Mucosa of descending colon (tissue), 3 donors: ENCODE measurements at places on chromosomes 5 and 9.

DNA sequence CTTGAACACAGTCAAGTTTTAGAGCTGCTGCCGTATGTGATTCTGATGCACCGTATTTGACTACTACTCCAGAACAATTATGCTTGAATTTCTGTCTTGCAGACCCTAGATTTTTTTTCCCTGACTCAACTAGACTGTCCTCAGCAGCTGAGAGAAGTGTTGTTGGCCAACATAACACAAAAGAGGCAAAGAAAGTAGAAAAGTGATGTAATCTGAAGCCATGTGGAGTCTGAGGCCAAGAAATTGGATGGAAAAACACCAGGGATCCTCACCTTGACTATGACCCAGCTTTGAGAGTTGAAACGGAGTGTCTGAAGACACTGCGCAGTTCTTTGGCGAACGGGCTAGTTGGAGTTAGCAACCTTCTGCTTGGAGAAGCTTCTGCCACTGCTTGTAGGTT lies 36.3 kb upstream of the FGF1 start:
- no peak for DNase-seq

DNA sequence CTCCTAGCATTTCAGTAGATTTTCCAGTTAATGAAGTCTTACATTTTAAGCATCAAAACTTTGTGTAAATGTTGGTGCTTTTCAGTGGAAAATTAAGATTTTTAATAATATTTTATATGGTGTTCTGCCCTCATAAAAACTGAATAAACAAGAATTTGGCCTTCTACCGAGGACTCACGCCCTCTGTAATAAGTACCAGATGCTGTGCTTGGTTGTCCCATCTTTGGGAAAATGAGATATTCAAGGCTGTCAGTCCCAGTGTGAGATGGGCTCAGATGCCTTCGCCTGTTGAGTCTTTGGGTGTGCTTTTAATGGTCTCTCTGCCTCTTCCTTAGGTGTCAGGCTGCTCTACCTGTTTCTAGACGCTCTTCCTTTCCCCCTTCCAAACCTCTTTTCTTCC lies 28.7 kb downstream of the GALNT12 start:
- no peak for DNase-seq

DNA sequence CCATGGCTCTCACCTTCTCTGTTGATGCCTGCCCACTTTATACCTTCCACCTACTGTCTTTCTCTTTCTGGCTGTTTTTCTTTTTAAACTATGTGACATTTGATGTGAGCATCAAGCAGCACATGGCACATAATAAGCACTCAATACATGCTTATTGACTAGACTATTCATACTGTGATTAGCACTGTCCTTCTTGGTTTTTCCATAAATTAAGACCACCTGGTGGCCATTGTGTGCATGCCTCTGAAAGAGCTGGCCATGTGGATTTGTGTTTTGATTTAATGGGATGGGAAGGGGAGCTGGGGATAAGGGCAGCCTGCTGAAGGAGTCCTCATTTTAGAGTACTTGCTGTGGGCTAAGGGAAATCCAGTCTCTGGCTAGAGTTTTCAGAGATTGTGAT lies 79.4 kb downstream of the ARHGEF28 start:
- no peak for DNase-seq

DNA sequence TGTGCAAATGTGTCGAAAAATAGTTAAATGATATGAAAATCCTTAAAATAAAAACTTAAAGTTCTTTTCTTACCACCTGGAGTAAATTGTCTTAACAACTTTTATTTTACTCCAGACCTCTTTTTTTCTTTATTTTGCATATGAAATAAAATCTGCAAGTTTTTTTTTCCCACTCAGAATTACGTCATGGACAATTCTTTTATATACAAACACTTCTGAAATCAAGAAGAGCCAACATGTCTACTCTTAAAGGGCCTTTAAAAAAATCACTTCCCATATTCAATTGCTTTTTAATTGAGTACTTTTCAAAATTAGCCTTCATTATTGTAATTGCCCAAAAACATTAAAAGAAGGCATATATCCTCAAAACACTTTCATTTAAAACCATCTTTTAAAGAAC lies 37.7 kb upstream of the ZFAND5 start:
- DNase-seq, result no peak

DNA sequence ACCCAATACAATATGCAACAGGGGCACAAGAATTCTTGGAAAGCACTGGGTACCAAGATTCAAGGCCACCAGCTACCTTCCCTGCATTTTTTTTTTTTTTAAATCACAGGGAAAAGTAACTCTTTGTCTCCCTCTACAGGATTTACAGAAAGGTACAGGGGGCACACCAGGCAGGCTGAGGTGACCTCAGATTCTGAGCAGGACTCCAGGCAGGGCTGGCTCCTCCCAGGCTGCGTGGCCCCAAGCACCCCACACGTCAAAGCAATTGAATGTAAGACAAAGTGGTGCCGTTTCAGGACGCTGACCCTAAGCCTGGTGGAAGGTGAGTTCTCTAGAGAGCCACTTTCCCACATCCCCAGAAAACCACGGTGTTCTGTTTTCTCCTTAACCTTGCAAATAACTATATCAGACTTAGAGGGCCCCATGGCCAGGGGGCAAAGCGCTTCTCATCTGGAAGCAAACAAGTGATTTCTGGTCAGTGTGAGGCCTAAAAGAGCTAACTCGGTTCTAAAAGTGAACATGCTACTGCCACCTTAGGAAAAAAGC lies 222.6 kb downstream of the ROR2 start:
- DNase-seq, result peak; percentile 16

DNA sequence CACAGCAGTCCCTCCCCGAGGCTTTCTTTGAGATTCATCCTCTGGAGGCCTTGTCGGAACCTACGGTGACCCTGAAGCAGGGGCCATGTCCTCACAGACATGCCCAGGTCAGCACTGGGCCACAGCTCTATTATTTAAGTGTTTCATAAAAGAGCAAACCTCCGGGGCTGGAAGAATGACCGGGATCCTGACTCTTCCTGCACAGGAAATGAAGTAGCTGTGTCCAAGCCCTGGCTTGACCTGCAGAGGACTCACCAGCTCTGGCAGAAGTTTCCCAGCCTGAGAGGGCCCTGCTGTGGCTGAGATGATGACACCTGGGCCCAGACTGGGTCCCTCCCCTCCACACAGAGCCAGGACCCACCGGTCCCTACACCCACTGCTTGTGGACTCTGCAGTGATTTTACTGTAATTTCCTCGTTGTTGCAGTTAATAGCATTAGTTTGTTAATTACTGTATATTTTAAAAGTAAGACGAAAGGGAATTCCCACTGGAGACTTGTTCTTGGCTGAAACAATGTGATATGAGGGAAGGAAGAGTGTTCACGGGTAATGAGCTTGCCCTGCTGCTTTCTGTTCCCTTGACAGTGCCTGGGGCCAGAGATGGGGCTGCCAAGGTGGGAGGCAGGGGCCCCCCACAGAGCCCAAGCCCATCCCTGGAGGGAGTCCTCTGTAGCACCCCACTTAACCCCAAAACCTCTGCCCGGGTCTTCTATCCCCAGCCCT lies 72.2 kb downstream of the PCDH1 start:
- DNase-seq, result no peak

- DNase-seq, result no peak
Measured at GRCh38 chr9:130662099-130662969, 2.1 kb upstream of the PRDM12 start.

DNA sequence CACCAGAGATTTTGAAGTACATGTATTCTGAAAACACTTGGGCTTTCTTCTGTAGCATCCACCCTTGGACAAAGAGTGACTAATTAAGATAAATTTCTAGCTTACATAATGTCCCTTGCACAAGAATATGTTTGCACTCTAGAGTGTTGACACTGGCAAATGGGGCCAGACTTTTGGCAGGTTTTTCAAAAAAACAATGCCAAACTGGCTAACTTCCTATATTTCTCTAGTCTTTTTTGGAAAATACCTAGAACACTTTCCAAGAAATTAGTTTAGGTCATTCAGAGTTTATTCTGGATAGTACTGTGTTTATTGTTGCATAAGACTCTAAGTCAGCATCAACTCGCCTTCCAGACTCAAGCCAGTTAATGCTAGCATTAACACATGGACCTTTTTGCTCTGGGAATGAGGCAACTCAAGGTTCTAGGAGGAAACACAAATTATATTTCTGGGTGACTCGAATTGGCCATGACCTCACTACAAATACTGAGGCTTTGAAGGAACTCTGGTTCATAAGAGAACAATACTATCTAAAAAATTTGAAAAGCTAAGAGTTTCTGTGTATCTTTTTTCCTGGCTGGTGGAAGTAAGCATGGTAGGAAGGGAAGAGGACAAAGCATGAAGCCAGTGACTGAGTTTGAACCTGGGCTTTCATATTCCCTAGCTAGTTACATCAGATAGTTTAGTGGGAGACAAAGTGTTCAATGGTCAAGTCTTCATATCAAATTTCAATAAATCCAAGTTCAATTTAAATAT lies 101.6 kb downstream of the NREP start:
- DNase-seq, result no peak

DNA sequence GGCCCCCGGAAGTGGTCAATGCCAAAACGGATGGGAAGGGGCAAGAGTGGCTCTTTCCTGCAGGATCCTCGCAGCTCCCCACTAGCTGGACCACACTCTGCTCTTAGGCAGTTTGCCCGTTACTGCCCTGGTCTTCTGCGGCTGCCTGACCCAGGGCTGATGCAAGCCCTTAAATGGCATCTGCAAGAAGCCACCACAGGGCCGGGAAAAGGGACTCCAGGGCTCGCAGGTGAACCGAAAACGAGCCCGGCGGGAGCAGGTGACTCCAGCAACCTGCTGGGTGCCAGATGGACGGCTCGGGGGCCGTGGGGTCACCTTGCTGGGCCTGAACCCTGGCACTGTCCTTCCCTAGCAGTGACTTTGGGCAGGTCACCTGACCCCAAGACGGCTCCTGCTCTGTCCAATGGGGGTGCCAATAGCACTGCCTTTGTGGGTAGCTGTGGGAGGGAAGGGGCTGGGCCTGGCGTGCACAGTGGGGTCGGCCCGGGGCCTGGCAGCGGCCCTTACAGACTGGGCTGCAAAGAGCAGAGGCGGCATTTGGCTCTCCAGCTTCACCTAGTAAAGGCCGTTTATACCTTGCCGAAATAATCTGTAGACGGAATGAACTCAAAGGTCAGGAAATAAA lies 1.3 kb downstream of the TMEM250 start:
- DNase-seq, result no peak

GRCh38 chr9:129126749-129127618 lies 15.8 kb downstream of the PTPA start:
- no peak for DNase-seq
